ENCODE measurements at places on chromosomes 7 and 10. TPM values are rescaled to one million over a fixed set of nuclear protein-coding genes. Genes with fewer than 3 reads are reported as not detected.

GRCh38 chr10:15123749-15124184, 26.6 kb downstream of the RPP38 start:
- no peak overlapping the region for H3K27ac ChIP-seq
- no peaks in the 10 kb centered on the region for H3K4me1 ChIP-seq
- peaks cover 2% of the 10 kb centered on the region for H3K27me3 ChIP-seq
- H3K4me3 ChIP-seq = no peak overlapping the region

- DNase-seq = no peak
- H3K27ac ChIP-seq = no peak overlapping the region
- H3K4me1 ChIP-seq = peaks cover 3% of the 10 kb centered on the region
- H3K27me3 ChIP-seq = no peaks in the 10 kb centered on the region
- H3K36me3 ChIP-seq = no peaks in the 10 kb centered on the region
Measured at GRCh38 chr7:129282865-129283264, 58.0 kb downstream of the AHCYL2 start.

DNA sequence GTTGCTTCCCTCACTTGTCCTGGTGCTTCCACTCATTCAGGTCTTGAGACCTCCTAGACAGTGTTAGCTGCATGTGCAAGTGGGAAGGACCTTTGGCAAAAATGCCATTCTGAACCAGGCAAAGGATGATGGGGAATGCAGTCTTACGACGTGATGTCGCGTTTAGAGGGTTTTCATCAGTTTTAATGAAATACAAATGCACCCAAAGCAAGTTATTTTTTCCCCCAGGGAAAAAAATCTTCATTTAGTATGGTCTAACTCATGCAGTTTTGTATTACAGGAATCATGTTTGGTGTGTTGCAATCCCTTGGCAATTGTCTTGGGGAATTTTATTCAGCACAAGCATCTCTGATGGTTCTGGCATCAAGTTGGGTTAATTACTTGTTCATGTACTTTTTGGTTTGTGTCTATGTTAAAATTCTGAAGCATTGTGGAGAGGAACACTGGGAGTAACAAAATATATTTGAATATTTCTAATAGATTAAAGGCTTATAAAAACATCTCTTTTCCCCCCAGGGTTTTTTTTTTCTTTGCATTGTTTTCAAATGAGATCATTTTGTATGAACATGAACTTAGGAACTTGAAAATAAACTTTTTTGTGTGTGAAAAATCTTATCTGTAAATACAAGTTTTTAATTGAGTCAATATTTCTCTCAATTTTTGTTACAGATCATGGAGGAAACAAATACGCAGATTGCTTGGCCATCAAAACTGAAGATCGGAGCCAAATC, 188.9 kb downstream of the BICC1 start:
- H3K4me1 ChIP-seq = no peaks in the 10 kb centered on the region
- no peak for DNase-seq
- no peaks in the 10 kb centered on the region for H3K36me3 ChIP-seq
- no peak overlapping the region for H3K27ac ChIP-seq
- no peaks in the 10 kb centered on the region for H3K27me3 ChIP-seq
- H3K4me3 ChIP-seq = no peak overlapping the region

GRCh38 chr7:131027287-131027773, 293.3 kb upstream of the KLF14 start:
- no peak for DNase-seq
- no peaks in the 10 kb centered on the region for H3K36me3 ChIP-seq
- no peaks in the 10 kb centered on the region for H3K4me1 ChIP-seq
- no peaks in the 10 kb centered on the region for H3K27me3 ChIP-seq
- H3K4me3 ChIP-seq = no peak overlapping the region

GRCh38 chr10:100009283-100009792, 409 bp downstream of the DNMBP start:
- peak overlapping the region; percentile 92 for H3K4me3 ChIP-seq
- H3K36me3 ChIP-seq = peaks cover 3% of the 10 kb centered on the region
- H3K27ac ChIP-seq = no peak overlapping the region
- DNase-seq = peak; percentile 9
- H3K4me1 ChIP-seq = peaks cover 44% of the 10 kb centered on the region

DNA sequence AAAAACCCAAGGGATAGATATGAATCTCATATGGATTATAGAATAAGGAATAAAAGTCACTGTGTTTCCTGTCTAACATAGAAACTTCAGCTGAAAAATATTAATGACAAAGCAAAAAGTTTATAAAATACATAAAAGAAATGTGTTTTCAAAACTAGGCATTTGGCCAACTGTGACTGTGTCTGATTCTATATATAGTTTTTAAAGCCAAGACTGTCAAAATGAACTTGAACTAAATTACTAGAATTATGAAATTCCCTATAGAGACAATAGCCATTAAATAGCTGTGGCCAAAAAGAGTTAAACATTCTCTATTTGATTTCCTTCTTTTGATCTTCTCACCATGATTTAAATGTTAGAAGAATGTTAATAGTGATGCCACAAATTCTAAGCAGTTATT, 311.2 kb upstream of the SEMA3D start:
- H3K27me3 ChIP-seq = no peaks in the 10 kb centered on the region
- no peak overlapping the region for H3K4me3 ChIP-seq
- H3K36me3 ChIP-seq = no peaks in the 10 kb centered on the region
- H3K4me1 ChIP-seq = no peaks in the 10 kb centered on the region
- H3K27ac ChIP-seq = no peak overlapping the region

GRCh38 chr7:95092324-95092723, 184.9 kb downstream of the PPP1R9A start:
- no peaks in the 10 kb centered on the region for H3K27me3 ChIP-seq
- H3K4me3 ChIP-seq = no peak overlapping the region
- H3K27ac ChIP-seq = no peak overlapping the region
- DNase-seq = no peak
- H3K4me1 ChIP-seq = peaks cover 21% of the 10 kb centered on the region
- no peaks in the 10 kb centered on the region for H3K36me3 ChIP-seq

- no peak overlapping the region for H3K27ac ChIP-seq
- DNase-seq = no peak
- H3K4me1 ChIP-seq = peaks cover 10% of the 10 kb centered on the region
- no peak overlapping the region for H3K4me3 ChIP-seq
Measured at GRCh38 chr10:28480628-28480965, 52.3 kb upstream of the WAC start.

GRCh38 chr10:45470098-45471012, 96.3 kb downstream of the ALOX5 start:
- H3K4me3 ChIP-seq = no peak overlapping the region
- H3K27ac ChIP-seq = peak overlapping the region; percentile 80
- no peak for DNase-seq
- peaks cover 32% of the 10 kb centered on the region for H3K4me1 ChIP-seq
- peaks cover 2% of the 10 kb centered on the region for H3K27me3 ChIP-seq

The LIPF gene
- not detected for total RNA-seq

The SUFU gene
- total RNA-seq = 44.4 TPM

The PRPS1L1 gene
- total RNA-seq = not detected

The NKX6-2 gene
- not detected for total RNA-seq

The CYP3A5 gene
- 0.69 TPM for total RNA-seq

The OR2A5 gene
- total RNA-seq = not detected

Measured in endothelial cell (in vitro differentiated cells).